ENCODE measurements at places on chromosomes 2 and 18.

- no peak for DNase-seq
These were observed 9.7 kb downstream of the SNED1 start for GRCh38 chr2:241007880-241008710.

DNA sequence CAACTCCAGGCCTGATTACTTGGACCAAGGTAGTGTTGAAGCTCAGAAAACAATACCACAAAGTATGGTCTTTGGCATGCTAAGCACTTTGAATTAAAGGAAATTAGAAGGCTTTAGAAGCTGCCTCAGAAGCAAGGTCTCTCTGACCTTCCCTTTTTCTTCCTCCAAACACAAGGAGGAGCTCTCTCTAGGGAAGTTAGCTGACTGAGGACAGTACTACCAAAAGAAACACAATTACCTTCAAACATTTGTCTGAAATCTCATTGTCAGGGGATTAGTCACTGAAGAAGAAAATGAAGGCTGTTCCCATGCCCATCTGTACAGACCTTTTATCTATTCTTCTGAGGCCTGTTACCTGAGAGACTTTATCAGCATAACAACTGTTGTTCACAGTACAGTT lies 279.3 kb downstream of the CDH20 start:
- DNase-seq: no peak

DNA sequence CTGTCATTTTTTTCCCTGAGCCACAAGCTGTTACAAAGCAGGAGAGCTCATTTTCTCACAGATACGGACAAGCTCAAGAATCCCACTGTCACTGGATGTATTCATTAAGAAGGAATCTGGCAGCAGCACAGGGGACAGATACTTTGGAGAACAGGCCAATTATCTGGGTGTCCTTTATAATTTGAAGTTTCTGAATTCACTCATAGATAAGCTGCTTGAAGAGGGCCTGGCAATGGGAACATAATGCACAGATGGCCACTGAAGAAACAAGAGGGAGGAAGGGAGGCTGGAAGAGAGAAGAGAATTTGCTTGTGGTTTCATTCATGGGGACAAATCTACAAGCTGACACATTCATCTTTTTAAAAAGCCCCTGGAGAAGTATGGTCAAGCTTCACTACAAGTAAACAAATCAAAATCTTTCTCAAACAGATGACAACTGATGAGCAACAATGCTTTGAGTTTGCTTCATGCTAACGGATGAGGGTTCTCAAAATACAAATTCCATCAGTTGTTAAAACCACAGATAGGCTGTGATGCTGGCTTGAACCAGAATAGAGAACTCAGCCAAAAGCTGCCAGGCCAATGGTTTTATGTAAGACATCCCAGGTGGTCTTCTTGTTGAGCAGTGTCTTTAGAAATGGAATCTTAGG lies 11.9 kb downstream of the BCL2 start:
- DNase-seq: no peak

DNA sequence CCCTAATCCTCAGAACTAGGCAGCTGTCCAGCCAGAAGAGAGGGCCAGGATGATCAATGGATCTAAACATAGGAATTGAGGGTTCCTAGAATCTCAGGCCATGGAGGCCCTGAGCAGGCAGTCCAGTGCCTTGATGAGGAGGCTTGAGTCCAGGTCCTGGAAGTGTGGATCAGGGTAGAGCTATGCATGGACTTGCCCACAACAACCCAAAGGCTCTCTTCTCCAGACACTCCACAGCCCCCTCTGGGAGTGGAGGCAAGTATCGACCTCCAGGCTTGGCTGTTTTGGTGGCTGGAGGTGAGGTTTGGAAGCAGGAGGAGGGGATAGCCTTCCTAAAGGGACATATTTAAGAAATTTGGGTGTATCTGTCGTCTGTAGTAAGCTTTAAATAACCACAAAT lies 45.7 kb downstream of the NAPG start:
- DNase-seq: no peak

DNA sequence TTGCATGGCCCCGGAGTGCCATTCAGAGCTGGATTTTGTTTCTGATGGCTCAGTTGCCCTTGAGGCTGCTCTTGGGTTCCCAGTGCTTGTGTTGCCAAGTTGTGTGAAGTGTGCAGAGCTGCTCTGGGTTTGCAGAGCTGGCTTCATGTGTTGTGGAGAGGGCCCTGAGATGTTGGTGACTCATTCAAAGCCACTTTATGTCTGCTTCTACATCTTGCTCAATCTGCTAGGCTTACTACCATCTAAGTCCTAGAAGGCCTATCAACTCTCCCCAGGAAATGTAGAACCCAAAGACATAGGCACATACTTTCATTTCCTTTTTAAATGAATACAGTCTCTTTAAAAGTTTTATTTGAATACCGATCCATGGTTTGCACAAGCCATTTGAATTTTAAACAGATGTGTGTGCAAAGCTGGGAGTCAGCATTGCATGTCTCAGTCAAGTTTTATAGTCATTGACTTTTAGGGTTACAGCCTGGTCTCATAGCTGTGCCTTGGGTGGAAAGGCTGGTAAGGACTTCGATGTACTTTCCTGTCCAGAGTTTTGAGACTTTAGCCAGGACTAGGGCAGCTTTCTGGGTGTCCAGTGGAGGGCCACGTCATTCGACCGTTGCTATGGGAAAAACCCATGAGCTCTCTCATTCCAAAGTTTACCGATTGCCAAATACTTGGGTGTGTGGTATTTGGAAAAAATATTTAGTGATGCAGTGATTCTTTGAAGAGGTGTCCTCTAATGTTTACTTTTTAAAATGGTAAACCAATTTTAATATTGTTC lies 105.0 kb downstream of the LTBP1 start:
- no peak for DNase-seq

- DNase-seq: no peak
These were observed 754.9 kb downstream of the RNF144A start for GRCh38 chr2:7672027-7672684.

GRCh38 chr2:107785756-107786155 lies 40.9 kb upstream of the RGPD4 start:
- DNase-seq: no peak

DNA sequence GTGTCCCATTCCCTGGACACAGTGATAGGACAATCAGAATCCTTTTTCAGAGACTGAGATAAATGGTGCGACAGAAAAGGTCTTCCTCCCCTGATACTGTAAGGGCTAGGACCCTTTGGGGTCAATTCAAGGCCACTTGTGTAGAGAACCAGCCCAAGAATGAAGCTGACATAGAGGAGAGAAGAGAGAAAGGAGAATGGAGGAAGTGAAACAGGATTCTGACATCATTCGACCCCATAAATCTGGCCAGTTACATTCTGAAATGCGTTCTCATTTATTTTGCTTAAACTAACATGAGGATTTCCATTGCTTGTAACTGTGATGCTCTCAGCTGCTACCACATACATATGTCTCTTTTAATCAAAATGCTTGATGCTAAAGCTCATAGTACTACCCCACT lies 148.1 kb downstream of the TMEM163 start:
- no peak for DNase-seq
